ENCODE measurements at places on chromosomes 1 and 21.

GRCh38 chr1:198936371-198937083 is 297.7 kb downstream of the PTPRC start:
- DNase-seq, result no peak

GRCh38 chr1:178055779-178056471 is 38.0 kb upstream of the RASAL2 start:
- DNase-seq, result no peak

GRCh38 chr1:71233645-71234044 is 152.8 kb upstream of the ZRANB2 start:
- DNase-seq, result no peak

DNA sequence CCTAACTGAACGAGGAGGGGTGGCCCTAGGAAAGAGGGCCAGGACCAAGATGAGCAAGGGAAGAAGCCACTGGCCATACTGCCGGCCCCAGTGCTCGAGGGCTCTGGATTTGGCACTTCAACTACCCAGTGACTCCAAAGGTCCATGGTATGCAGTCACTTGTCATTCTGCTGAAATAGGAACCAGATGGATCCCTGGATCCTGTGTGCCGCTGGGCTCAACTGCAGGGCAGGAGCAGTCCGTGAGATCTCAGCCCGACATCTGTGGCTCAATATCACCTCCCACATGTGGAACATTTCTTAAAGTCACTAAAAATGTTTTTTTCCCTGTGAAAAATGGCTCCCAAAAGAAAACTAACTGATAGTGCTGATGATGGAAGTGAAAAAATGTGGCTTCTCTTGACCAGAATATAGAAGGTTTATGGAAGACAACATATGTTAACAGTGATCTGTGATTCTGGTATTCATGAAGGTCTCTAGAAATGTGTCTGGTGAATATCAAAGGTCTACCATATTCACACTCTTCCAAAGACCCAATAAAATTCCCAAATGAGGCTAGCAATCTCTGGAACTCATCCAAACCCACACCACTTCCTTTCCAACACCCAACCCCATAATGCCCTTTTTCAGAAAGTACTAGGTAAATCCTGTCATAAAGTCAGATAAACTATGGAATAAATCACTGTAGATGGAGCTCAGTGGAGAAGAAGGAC is 24.1 kb downstream of the PAFAH2 start:
- DNase-seq, result no peak

DNA sequence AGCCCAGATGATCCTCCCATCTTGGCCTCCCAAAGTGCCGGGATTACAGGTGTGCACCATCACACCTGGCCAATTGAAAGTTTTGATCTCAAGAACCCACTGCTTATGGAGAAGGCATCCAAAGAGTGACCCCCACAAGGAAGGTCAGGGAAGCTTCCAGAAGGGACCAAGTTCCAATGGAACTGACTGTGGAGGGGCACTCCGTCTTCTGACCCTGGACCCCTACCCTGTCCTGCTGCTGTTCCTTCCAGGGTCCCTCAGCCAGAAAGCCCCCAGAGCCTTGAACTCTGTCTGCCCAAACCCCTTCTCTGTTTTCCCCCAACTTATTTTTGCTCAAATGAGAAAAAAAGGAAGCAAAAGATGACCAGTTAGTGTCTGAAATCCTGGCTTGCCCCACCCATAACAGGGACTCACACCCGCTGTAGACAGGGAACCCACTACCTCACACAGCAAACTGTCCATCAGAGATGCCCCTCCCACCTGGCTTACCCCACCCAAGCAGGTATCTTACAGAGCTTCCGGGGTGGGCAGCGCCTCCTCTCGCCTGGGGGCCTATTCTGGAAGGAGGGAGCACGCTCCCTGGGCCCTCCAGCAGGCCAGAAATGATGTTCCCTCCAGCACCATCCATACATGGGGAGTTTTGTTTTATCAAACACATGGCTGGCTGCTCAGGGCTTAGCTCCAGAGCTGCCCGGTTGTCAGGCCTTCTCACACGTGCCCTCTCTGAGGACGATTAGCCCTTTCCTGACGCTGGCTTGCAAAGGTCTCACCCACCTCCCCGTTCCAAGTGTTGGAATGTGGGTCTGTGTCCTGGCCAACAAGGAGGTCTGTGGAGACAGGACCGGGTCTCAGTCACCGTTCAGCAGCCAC is 3.1 kb upstream of the WNT3A start:
- DNase-seq, result no peak

GRCh38 chr1:223374064-223374610 is 10.2 kb upstream of the SUSD4 start:
- DNase-seq, result no peak

- DNase-seq, result no peak
Observed at GRCh38 chr1:107653005-107653404, 312.0 kb downstream of the VAV3 start.

GRCh38 chr1:228332797-228333738 is 73.6 kb downstream of the TRIM11 start:
- DNase-seq, result no peak

DNA sequence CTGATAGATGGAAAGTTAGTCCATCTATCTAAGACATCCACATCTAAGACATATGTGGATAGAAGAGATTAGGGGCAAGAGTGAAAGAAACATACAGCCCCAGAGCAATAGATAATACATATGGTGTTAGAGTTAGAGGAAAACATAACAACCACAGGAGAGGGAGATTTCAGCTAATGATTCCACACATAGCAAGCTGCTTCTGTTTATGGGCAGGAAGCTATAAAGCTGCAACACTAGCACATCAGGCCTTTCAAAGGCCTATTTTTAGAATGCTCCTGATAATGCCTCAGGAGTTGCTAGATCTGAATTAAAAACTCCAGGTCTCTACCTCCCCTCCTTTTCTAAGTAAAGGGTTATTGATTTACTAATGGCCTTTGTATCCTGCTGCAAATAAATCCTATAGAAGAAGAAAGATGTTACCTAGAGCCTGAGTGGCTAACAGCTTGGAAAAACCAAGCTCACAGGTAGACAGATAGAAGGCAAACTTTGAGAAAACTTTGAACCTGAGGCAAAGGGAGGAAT is 36.1 kb downstream of the BRINP2 start:
- no peak for DNase-seq

DNA sequence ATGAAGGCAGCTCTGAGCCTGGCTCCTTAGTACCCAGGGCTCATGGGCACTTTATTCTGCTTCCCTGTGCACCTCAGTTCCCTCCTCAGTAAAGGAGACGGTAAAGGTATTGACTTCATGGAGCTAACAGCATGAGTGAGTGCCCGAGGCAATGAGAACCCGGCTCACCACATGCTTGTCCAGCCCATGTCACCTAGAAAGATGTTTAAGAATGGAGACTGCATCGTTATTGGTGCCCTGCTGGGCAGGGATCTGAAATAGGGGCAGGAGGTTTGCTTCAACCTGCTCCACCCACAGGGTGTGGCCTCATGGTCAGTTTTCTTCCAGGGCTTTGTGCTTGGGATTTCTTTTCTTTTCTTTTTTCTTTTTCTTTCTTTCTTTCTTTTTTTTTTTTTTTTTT is 7.0 kb upstream of the KCNE1 start:
- no peak for DNase-seq

DNA sequence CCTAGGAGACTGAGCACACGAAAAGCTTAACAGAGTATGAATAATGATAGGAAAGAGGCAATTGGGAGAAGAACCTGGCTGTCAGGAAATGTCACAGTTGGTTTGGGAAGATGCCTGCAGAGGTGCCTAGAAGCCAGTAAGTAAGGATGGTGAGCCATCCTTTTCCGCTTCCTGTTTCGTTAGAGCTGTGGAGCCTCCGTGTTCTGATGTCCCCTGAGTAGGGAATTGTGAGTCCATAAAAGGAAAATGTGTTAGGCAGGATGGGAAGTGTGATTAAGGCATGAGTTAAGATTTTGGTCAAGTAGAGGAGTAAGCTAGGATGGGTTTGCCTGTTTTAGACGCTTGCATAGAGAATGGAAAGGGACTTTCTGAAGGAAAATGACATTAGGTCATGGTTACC is 9.0 kb downstream of the CLIC4 start:
- DNase-seq, result no peak

DNA sequence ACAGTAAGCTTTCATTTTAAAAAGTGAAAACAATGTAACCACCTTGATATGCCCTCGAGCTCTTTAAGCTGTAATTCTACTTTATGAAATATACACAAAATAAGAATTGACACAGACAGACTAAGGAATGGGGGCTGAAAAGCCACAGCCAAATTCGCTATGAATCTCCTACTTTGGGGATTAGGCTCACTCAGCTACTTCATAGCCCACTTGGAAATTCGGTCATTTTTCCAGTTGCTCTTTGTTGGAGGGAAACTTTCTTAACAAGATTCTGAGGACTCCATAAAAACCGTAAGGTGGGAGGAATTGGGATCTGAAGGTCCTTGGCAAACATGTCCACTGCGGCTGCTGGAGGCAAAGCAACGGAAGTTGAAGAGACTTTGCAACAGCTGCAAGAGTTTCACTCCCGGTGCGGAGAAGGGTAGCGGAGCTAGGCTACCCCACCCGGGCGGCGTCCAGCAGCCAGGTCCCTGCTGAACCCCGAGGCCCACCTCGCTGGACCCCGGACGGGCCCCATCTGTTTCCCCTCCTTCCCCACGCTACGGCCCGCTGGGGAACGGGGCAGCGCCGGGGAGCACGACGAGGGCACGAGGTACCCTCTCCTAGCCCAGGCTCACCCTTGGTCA is 634 bp downstream of the MYCBP start:
- peak; percentile 19 for DNase-seq

- DNase-seq, result no peak
Observed at GRCh38 chr1:151639466-151639865, 27.6 kb downstream of the SNX27 start.

- no peak for DNase-seq
Observed at GRCh38 chr1:100516857-100517256, 21.1 kb upstream of the GPR88 start.

DNA sequence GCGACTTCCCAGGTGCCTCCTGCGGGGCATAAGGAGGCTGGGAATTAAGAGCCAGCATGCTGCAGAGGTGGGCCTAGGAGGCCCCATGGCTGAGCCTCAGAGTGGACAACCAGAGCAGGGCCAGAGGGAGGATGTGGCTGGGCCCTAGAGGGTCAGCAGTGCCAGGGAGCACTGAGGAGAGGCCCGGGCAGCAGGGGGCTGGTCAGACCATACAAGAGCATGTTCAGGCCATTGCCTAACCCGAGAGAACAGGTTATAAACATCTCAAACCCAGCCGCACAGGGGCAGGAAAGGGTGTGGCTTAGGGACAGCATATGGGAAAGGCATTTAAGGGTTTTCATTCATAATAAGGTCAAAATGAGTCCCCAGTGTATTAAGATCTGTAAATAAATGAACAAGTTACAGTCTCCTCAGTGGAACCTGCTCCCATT is 51.1 kb downstream of the IER5 start:
- no peak for DNase-seq

GRCh38 chr1:212098310-212098709 is 62.8 kb downstream of the DTL start:
- no peak for DNase-seq

GRCh38 chr1:42674214-42674613 is 8.0 kb upstream of the YBX1 start:
- no peak for DNase-seq

GRCh38 chr1:78048446-78048845 is 2.7 kb downstream of the GIPC2 start:
- DNase-seq, result no peak

- no peak for DNase-seq
Observed at GRCh38 chr1:165927169-165927568, 99.8 kb downstream of the UCK2 start.

DNA sequence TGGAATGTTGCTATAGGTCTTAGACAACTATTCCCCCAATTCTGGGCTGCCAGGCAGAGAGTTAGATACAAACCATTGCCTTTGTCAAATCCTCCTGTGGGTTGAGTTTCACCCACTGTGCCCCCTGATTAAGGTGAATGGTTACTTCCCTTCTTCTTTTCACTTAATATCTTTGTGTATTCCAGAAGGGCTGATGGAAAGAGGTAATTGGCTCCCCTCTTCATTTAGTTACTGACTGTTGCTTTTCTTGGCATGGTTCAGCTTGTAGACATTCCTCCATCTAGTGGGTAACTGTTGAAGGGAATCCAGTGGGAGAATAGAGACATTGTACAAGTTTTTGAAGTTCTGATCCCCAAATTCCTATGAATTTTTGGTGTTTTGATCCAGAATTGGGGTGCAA is 43.8 kb upstream of the MACF1 start:
- DNase-seq, result no peak

DNA sequence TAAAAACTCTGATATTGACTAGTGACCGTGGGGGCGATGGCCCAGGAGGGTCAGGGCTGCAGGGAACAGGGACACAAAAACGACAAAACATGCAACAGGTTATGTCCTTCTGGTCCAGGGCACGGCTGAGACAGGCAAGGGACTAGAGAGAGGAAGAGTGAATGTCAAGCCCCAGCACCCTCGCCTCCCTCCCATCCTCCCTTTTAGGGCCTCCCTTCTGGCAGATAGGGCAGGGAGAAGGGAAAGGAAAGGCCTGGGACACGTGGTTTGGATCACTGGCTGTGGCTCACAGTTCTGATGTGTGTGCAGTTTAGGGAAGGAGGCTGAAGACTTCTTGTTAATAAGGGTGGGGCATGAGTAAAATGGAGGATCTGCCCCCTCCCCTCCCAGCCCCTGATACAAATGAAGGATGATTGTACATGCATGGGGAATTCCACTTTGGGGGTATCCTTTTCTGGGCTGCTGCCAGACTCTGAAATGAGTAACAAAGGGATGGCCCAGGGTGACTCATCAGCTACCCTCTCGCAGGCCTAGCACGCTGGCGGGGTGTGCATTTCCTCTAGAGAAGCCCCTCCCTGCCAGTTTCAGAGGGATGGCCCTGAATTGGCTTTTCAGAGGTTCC is 14.2 kb downstream of the CAPN2 start:
- DNase-seq, result peak; percentile 79

- no peak for DNase-seq
Observed at GRCh38 chr21:14438211-14438610, 55.3 kb upstream of the HSPA13 start.
